ENCODE measurements at places on chromosomes 3 and 15.

GRCh38 chr3:173785004-173785403, 387.5 kb downstream of the NLGN1 start:
- DNase-seq, result peak; percentile 14

DNA sequence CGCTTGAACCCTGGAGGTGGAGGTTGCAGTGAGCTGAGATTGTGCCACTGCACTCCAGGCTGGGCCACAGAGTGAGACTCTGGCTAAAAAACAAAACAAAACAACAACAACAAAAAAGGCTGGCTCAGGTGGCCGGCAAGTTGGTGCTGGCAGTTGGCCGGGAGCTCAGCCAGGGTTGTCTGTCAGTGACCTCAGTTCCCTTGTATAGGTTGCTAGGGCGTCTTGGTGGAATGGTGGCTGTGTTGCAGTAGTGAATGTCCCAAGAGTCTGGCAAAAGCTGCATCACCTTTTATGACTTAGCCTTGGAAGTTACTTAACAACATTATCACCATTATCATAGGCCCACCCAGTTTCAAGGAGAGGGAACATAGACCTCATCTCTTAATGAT, 40.6 kb downstream of the ASB7 start:
- DNase-seq, result no peak

GRCh38 chr3:105868431-105868741, 426 bp downstream of the CBLB start:
- peak; percentile 63 for DNase-seq

DNA sequence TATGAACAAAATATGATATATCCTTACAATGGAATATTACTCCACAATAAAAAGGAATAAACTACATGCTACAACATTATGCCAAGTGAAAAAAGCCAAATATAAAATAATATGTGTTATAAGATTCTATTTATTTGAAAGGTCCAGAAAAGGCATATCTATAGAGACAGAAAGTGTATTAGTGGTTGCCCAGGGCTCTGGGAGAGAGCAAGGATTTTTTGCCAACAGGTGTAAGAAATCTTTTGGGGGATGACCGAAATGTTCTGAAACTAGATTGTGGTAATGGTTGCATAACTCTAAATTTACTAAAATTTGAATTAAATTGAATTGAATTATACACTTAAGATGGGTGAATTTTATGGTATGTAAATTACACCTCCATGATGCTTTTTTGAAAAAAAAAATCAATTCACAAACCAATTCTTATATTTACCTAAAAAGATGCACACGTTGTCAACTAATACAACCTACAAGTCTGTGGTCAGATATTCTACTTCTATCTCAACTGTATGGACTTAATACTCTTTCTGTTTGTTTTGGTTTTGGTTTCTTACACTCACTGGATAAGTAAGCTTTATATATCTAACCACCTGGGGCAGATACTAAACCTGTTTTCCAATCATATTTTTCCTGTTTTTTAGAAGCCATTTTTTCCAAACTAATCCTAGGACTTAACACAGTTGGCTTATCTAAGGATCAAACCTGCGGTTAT, 75.8 kb downstream of the FBN1 start:
- DNase-seq, result no peak

GRCh38 chr15:73628976-73629797, 4.0 kb downstream of the NPTN start:
- no peak for DNase-seq

GRCh38 chr3:138397983-138398382, 36.4 kb upstream of the ESYT3 start:
- DNase-seq, result no peak

- no peak for DNase-seq
Measured at GRCh38 chr3:196220587-196220986, 4.3 kb downstream of the SLC51A start.

- no peak for DNase-seq
Measured at GRCh38 chr3:127760791-127761440, 61.4 kb downstream of the MGLL start.

DNA sequence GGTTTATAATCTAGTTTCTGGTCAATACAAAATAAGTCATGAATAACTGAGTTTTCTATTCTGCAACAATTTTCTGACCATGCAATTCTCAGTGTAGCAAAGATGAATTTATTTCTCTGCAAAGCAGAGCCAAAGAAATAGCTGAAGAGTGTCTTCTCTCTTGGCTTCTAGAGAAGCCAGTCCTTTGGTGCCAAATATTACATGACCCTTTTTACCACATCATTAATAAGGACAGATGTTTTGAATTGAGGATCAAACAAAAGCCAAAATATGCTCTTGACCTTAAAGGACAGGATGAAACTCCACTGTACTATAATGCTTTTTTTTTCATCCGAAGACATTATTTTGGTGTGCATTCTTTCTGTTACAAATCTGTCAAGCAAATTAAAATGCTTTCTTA, 40.2 kb upstream of the OSTN start:
- DNase-seq, result no peak

- no peak for DNase-seq
Measured at GRCh38 chr15:61038387-61038786, 190.7 kb downstream of the RORA start.

GRCh38 chr15:64110950-64111678, 15.3 kb downstream of the SNX1 start:
- DNase-seq, result no peak

- no peak for DNase-seq
Measured at GRCh38 chr3:101817992-101818391, 31.3 kb upstream of the NFKBIZ start.

GRCh38 chr3:169323578-169324451, 339.7 kb downstream of the MECOM start:
- DNase-seq, result no peak

DNA sequence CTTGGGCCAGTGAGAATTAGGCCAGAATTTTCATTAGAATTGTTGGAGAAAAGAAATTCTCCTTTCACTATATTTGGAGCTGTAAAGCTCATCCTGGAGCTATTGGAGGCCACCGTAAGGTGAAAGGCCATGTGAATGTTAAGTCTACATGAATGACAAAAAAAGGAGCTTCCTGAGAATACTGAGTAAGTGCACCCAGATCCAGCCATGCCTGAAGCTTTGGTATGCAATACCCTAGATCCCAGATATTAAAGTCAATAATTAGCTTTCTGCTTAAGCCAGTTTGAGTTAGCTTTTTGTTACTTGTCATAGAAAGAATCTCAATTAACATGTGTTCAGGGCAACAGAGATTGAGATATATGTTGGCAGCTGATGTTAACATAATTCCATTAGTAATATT, 172.4 kb downstream of the NR1D2 start:
- DNase-seq, result no peak

- DNase-seq, result no peak
Measured at GRCh38 chr3:71372241-71372768, 211.2 kb downstream of the FOXP1 start.

- no peak for DNase-seq
Measured at GRCh38 chr15:80500021-80500420, 95.8 kb downstream of the ARNT2 start.

- no peak for DNase-seq
Measured at GRCh38 chr3:127536830-127537812, 53.4 kb downstream of the TPRA1 start.

DNA sequence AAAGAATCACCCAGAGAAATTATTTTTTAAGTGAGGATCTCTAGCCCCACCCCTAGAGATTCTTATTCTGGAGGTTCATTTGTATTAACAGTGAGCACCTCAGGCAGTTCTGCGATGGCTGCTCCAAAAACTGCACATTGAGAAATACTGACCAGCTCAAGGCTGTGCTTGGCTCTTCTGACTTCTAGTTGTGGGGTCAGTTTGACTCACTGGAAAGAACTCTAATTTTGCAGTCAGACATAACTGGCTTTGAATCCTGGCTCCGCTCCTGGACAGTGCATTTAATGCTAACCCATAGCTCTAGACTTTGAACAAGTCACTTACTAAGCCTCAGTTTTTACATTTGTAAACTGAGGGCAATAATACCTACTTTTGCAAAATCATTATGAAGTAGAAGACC, 123.6 kb upstream of the SKOR1 start:
- no peak for DNase-seq

Measured in D341Med (cell line).